Endothelial cell (in vitro differentiated cells): ENCODE measurements at places on chromosomes 12 and 14.

- no peak for DNase-seq
Observed at GRCh38 chr12:56955631-56956256, 1.7 kb downstream of the RDH16 start.

DNA sequence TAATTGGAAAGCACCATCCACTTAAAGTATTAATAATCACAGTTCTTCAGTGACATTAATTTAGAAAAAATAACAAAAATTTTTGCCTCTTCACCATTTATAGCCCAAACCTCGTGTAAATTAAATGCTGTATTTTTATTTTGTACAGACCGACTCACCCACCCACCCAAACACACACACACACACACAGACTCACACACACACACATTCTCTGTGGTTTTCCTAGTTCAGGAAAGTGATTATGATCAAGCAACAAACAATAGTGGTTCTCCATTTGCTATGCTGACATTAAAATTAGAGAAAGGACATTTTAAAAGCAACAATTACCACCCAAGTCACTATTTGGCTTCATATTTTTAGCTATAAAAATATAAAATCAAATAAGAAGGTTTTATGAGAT is 112.5 kb upstream of the FLRT2 start:
- no peak for DNase-seq

- DNase-seq: no peak
Observed at GRCh38 chr12:60263161-60263560, 667.3 kb downstream of the SLC16A7 start.

GRCh38 chr12:52155048-52155868 is 36.6 kb downstream of the KRT80 start:
- no peak for DNase-seq

DNA sequence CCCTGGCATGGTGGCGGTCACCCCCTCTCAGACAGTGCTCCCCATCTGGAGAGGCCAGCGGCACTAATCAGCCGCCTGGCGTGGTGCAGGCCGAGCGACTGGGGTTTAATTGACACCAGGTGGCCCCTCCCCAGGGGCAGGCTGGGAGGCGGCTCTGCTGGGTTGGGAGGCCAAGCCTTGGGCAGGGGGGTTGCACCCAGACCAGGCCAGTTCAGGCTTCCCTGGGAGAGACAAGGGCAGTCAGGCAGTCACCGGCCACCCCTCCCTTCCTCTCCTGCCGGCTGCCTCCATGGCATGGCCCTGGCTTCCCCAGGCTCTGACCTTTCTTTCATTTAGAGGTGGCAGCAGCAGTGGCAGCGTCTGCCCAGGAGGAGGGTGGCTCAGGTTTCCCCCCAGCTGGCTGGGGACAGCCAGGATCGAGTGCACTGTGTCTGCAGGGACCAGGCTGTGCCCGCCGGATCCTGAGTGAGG is 78.1 kb upstream of the NOS1 start:
- no peak for DNase-seq

- no peak for DNase-seq
Observed at GRCh38 chr14:50521912-50522341, 10.4 kb downstream of the MAP4K5 start.

DNA sequence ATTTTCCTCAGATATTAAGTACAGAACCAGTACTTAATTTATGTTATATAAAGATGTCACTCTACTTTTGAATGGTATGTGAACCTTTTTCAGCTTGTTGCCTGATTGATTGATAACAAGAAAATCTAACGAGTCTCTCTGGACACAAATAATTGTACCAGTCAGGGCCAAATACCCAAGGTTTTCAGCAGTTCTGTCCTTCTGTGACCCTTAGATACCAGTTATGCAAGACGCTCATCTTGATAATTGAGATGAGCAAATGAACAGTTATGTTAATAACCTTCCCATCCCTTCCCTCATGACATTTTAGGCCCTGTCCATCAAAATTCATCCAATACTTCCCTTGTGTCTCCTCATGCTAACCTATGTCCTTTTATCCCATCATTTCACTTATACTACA is 185.9 kb upstream of the G2E3 start:
- DNase-seq: no peak

- no peak for DNase-seq
Observed at GRCh38 chr14:79080040-79080439, 909.9 kb downstream of the NRXN3 start.

DNA sequence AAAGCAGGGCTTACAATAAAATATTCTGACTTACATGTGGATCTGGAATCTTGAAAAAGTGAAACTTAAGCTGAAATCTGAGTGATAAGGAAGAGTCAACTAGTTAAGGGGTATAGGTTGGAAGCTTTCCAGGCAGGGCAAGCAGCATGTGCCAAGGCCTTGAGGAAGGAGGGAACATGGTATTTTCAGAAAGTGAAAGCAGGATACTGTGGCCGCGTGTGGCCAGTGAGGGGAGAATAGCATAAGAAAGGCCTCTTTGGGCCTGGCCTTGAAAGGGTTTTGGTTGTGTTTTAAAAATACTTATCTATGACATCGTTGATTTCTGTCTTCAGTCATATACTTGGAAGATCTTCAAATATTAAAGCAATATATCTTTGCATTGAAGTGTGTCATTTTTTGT is 213.4 kb downstream of the AKAP6 start:
- DNase-seq: no peak

DNA sequence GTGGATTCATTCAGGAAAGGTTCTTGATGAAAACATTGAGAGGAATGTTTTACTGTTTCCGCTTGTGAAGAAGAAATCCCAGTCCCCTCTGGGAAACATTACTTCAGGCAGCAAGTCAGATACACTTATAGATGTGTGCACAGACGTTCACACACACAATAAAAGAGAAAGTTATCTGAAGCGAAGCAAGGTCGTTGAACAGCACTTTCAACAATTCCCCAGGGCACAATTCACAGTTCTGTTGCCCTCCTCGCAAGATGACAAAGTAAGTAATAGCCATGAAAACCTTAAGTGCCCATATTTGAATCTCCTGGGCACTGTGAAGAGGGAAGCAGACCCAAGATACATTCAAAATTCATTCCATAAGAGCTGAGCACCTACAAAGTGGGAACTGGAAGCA is 156.6 kb upstream of the CAND1 start:
- no peak for DNase-seq

- DNase-seq: no peak
Observed at GRCh38 chr12:122886851-122887818, 8.8 kb downstream of the VPS37B start.

DNA sequence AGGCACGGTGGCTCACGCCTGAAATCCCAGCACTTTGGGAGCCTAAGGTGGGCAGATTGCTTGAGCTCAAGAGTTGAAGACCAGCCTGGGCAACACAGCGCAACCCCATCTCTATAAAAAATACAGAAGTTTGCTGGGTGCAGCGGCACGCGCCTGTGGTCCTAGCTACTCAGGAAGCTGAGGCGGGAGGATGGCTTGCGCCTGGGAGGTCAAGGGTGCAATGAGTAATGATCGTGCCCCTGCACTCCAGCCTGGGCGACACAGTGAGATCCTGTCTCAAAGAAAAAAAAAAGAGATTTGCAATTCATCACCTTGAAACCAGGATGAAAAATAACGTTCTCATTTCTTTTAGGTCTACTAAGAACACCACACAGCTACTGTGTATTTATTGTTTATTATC is 4.0 kb downstream of the STX2 start:
- no peak for DNase-seq

DNA sequence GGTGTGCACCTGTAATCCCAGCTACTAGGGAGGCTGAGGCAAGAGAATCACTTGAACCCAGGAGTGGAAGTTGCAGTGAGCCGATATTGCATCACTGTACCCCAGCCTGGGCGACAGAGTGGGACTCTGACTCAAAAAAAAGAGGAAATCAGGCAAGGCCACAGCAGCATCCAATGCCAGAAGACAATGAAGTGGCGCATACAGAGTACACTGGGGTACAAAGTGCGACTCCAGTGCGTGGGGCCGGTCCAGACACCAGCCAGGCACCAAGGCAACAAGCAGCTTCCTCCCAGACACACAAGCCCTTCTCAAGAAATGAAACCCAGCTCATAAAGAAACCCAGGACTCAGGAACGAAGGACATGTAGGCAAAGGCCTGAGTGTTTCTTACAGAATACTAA is 28.2 kb downstream of the TTC7B start:
- DNase-seq: no peak

DNA sequence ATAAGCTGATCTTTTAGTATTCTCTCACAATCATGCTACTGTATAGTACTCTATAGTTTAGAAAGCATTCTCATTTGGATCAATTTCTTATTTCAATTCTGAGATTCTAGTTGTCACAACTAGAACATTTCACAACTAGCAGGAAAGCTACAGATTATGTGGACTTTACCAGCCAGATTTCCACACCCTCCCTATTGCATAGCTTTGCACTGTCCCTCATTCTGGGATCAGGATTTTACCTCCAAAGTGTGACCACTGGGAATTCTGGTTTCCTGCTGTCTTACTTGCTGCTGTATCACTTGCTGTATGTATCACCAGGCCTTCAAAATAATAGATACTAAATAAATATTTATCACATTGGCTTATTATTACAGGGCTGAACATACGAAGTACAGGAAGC is 10.2 kb upstream of the PELI2 start:
- DNase-seq: no peak

GRCh38 chr12:92253301-92253700 is 107.7 kb upstream of the BTG1 start:
- no peak for DNase-seq

DNA sequence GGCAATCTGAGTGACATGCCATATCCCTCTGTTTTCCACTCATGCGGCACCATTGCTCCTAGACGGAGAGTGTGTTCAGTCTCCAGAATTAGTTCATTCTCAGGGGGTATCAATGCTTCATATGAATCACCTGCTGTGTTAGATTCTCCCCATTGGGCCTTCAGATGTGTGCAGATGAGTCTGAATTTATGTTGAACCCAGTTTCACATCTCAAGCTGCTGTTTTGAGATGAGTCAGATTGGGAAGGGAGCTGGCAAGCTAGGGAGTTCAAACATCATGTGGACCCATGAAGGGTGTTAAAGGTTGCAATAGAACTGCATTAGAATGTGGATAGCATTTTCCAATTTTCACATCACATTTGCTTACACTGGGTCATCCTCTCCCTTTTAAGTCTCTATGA is 46.9 kb upstream of the KCNA1 start:
- no peak for DNase-seq

DNA sequence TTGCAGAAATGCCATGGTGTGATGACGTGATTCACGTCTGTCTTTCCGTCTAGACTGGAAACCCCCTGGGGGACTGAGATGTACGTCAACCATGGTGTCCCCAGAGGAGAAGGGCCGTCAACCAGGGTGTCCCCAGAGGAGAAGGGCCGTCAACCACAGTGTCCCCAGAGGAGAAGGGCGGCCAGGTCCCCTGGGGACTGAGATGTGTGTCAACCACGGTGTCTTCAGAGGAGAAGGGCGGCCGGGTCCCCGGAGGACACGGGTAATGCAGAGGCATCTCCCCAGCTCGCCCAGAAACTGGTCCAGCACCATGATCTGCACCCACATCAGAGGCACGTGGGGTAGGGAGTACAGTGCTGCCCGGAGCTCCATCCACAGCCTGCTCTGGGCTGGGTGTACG is 30.6 kb upstream of the GALNT9 start:
- no peak for DNase-seq

GRCh38 chr12:121793838-121794533 is 498 bp upstream of the RHOF start:
- DNase-seq: peak; percentile 96

DNA sequence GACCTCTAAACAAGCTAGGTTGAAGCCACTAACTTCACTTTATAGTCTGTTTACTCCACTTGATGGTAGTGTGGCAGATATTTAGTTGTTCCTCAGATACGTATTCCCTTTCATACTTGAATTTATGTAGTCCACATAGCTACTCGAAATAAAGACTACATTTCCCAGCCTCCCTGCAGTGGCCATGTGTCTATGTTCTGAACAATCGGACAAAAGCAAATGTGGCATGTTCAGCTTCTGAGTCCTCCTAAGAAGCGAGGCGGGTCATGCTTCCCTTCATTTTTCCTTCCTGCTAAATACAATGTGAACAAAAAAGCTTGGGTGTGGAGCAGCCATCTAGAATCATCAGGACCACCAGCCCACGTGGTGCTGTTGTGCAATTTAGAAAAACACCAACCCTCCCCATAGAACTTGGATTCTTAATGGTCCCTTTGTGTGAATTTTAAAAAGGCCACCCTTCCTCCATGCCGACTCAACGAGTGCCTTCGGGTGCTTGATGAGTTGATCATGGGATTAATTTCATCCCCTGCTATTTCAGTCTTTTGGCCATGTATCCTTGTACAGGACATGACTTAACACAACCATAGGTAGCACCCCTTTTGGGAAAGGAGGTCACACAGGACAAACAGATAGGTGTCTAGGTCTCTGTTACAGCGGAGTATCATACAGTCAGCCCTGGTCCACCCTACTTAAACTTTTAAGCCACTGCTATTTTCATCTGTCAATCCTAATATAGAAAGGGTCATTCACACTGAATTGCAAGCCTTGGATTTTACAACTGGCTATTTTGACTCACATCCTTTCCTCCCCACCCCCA is 60.7 kb downstream of the ZFC3H1 start:
- DNase-seq: no peak

DNA sequence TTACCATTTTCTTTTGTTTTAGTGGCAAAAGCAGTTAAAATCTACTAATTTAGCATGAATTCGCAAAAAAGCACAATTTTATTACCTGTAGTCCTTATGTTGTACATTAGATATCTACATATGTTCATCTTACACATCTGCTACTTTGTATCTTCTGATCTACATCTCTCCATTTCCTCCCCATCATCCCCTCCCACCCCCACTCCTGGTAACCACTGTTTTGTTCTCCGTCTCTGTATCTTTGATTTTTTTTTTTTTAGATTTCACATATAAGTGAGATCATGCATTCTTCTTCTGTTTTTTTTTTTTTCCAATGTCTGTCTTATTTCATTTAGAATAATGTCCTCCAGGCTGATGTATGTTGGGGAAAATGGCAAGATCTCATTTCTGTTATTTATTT is 922.7 kb downstream of the VRK1 start:
- no peak for DNase-seq

DNA sequence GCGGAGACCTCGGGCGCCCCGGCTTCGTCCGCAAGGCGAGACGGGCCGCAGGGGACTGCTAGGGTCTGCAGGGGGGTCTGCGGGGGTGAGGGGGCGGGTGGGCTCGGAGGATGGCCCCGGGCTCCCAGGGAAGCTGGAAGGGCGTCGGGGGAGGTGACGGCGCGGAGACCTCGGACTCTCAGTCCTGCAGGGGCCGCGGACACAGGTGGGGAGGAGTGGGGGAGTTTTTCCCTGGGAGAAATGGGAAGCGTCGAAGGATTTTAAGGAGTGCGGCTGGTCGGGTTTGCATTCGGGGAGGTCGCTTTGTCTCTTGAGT is 25.9 kb downstream of the ZBTB42 start:
- no peak for DNase-seq

GRCh38 chr14:62655166-62655565 is 390.1 kb downstream of the KCNH5 start:
- no peak for DNase-seq
